ENCODE measurements at places on chromosomes 1 and 21.

DNA sequence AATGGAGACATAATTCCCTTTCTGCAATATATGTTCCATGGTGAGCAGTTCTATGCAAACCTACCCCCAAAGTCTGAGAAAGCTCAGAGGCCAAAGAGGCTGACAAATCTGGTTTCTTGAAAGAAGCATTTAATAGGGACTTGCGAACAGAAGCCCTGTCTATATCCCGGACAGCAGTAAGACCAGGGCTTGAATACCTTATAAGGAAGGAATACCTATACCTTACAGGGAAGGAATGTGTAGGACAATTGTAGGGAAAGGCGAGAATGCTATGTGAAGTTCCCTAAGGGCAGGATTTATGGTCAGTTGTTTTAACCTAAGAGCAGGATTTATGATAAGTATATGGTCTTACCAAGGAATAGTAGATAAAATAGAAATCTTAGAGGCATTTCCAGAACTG lies 5.0 kb upstream of the SLC41A1 start:
- no peak for DNase-seq

GRCh38 chr1:117606649-117607430 lies 992 bp downstream of the TENT5C start:
- no peak for DNase-seq

DNA sequence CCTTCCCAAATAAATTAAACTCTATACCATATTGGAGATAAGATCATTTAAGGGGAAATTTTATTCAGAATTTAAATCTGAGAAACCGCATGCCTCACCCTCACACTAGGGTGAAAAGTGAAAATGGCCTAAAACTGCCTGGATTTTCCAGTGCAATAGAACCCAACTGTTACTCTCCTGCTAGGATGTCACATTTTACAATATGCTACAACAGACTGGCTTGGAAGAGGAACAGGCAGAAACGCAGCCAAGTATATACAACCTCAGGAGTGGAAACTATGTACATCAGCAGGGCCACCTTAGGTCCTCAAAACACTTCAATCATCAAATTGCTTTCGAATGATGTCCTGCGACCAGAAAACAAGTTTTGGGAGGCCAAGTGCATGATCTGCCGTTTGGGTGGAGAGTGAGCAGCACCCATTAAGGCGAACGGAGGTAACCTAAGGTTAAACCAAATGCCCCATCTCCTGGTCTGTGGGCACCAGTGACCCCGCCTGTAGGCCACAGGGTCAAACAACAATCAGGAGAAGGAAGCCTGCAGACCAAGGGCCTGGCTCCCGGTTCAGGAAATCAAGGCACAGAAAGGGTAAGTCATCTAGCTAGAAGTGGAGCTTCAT lies 4.9 kb downstream of the RCAN1 start:
- no peak for DNase-seq

DNA sequence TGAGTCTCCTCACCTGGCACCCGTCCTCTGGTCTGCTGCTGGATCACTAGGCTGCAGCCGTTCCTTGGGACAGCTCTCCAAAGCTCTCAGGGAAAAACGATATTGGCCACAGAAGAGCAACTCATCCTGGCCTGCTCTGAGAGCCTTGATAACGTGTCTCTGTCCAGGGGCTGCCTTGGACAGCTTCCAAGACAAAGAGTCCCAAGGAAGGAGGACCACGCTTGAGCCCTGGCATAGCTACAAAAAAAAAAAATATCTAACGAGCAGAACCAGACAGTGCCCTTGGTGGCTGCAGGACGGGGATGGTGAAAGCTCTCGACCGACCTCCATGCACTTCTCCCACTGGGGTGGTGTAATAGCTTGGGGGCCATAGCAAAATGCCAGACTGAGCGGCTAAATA lies 589.6 kb downstream of the NPHP4 start:
- no peak for DNase-seq

DNA sequence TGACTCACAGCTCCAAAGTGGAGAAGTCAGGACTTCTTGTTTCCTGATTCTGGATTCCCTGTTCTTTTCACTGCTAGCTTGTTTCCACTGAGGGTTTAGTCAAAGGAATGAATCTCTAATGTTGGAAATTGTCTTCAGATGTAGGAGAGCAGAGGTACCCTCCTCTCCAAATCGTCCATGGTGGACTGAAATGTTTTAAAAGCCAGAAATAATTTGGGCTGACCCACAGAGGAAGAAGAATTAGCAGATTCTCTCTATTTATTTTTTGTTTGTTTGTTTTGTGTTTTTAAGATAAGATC lies 30.4 kb downstream of the GPA33 start:
- DNase-seq: no peak

DNA sequence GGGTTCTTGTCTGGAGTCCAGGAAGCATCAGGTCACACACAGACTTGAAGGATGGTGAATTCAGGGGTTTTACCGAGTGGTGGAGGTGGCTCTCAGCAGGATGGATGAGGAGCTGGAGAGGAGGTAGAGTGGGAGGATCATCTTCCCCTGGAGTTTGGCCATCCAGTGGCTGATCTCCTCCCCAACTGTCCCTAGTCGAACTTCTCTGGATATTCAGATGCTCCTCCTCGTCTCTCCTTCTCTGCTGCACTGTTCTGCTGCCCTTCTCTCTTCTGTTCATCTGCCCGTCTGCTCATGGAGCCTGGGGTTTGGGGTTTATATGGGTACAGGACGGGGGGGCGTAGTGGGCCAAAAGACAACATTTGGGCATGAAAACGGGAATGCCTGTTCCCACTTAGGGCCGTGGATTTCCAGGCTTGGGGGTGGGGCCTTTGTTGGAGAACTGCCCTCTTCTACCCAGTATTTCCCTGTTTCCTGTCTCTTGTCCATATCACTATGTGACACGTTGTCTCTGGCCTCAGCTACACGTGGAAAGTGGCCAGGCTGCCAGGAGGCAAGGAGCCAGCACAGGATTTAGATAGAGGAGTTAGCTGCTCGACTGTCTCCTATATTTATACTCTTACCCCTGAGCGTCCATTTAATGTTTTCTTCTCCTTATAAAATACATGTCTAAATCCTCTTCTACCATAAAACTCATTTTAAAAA lies 76.7 kb downstream of the SIPA1L2 start:
- DNase-seq: no peak

GRCh38 chr21:44024887-44025353 lies 12.8 kb downstream of the TRAPPC10 start:
- DNase-seq: peak; percentile 68

DNA sequence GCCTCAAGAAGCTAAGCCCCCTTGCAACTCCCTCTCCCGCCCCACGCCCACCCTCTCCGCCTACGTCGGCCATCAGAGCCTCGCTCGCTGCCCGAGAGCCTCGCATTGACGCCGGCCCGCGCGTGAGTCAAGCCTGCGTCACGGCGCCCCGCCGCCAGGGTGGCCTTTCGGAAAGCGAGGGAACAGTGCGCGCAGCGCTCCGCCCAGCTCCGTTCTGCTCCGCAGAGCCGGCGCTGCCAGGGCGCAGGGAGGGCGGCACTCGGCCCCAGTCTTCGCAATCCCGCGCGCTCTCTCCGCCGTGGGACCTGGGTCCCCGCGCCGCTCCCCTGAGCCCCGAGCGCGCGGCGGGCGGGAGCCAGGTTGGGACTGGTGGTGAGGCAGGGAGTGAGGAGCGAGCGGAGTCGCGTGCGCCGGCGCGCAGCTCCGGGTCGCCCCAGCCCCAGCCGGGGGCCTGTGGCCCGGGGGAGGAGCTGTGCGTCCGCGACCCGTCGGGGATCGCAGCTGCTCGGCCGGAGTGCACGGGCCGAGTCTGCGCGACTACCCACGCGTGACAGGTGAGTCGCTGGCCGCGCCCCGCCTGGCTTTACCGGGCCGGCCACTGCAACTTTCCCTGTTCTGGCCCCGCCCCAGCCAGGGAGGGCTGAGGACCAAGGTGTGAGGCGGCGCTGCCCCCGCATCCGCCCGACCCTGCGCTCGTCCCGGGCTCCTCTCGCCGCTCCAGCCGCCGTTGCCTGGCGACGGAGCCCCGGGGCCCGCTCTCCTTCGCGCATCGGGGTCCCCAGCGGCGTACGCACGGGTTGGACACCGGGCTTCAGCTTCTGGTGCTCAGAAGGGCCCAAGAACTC lies at the start of gene SLC6A17:
Gene SLC6A17, plus strand, starts transcription at position 165 of the 845 bp plus-strand sequence. CDS start 16,436 bp downstream, outside the sequence.
- no peak for DNase-seq

DNA sequence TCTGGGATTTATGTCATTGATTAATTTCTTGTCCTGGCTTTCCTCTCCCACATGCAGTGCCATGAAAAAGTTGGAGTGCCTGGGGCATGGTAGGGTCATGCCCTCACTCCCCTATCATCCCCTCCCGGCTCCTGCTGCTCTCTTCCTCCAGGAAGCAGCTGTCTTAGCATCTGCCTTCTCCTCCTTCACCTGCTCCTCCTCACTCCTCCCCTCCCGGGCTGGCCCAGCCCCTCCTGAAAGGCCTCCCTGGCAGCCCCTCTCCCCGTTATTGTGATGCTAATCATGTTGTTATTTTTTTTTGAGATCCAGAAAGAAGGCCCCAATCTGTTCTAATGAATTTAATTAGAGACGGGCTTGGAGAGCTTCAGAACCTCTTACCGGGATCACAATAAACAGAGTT lies 36.3 kb upstream of the NFASC start:
- DNase-seq: no peak

- no peak for DNase-seq
Measured at GRCh38 chr1:28136169-28136921, 40.1 kb downstream of the PTAFR start.

DNA sequence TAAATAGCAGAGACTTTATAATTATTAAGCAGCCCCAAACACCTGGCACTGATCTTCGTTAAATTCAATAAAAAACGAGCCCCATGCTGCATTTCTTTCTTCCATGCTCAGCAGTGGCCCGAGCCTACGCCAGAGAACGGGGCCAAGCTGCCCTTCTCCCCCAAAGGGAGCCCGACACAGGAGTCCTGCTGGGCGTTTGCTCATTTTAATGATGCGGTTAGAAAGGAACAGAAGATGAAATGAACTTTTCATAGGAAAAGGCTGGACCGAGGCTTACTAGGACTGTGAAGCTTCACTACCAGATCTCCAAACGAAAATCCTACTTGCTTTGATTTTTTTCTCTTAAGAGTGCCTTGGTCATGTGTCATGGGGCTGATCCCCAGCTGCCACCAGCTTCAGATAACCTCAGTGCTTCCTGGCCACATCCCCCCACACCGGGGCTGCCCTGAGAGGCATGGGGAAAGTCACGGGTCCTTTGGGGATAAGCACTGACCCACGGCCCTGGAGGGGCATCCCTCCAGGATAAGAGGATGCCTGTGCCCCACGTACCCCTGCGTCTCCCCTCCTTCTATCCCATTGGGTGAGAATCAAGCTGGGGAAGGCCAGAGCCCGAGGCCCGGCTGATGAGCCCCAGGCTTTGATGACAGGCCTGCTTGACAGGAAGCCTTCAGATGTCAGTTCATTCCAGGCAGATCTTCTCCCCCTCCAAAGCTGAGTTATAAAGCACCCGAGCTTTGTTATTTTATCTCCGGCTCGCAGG lies 34.2 kb downstream of the PGBD5 start:
- no peak for DNase-seq

DNA sequence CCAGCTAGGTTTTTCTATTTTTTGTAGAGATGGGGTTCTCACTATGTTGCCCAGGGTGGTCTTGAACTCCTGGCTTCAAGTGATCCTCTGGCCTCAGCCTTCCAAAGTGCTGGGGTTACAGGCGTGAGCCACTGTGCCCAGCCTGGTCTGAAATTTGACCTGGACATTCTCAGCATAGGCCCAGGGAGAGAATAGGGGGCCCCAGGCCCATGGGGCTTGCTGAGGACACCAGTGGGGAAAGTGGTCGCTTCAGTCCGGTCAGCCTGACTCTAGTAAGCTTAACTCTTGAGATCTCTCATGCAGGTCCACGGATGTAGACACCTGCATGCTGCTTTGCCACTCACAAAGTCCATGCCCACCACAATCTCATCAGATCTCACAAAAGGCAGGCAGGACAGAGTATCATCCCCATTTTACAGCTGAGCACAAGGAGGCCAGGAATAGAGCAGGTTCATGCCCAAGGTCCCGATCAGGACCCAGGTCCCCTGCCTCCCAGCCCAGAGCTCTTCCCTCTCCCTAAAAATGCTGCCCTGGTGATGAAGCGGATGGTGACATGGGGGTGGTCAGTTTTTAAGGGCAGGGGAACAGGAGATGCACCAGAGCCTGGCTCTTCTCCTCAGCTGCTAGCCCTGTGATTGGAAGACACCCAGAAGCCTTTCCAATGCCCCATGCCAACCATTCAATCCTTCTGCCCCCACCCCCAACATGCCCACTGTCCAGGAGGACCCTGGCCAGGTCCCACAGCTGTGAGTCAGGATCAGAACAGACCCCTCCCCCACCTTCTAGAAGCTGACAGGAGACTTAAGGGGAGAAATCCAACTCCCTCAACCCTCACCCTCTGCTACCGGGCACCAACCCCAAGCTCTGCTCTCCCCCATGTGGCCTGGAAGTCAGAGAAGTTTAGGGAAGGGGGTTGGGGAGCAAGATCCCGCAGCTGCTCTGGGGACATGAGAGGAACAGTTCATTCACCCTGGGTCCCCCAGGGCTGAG lies 1.8 kb downstream of the FHL3 start:
- no peak for DNase-seq

- DNase-seq: no peak
Measured at GRCh38 chr1:192100686-192101468, 57.4 kb upstream of the RGS18 start.

- no peak for DNase-seq
Measured at GRCh38 chr21:38273745-38274542, 17.2 kb downstream of the KCNJ15 start.

- DNase-seq: no peak
Measured at GRCh38 chr1:153793261-153793972, 18.2 kb downstream of the SLC27A3 start.

- DNase-seq: no peak
Measured at GRCh38 chr1:52542085-52542688, 10.7 kb downstream of the TUT4 start.

- DNase-seq: no peak
Measured at GRCh38 chr1:165494949-165495857, 48.6 kb upstream of the LRRC52 start.

DNA sequence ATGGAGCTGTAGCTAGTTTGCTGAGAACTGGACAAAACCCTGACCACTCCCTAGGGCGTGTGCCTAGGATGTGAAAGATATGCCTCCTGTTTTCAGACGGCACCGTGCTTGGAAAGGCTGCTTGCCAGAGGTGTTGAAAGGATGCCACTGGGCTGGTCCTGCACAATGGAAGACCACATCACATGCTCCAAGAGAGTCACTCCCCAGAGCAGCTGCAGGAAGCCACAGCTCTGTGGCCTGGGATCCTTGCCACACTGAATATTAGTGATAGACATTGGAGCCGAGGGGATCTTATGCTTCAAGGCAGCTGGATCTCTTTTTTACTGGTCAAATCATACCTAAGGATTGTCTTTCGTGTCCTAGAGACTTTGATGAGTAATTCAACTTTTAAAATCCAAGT lies 6.6 kb upstream of the APP start:
- no peak for DNase-seq

DNA sequence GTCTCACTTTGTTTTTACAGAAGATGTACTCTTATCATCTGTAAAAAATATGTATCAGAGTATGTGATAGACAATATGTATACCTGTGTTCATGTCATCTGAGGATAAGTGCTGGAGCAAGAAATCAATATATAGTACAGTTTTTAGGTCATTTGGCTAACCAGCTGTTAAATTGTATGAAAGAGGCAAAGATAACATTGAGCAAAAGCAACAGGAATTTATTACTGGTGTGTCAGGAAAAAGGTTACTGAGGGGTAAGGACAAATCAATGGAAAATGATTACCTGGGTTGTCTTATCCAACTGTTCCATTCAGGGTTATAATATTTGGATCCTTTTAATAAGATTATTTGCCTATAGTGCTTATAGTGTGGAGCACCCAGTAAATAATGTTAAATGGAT lies 4.9 kb downstream of the HIPK1 start:
- DNase-seq: no peak
